Urothelium cell line (cell line): ENCODE measurements at places on chromosomes 3 and 15.
A peak's percentile ranks its signal among the peaks of the same experiment; 100 is the strongest.

GRCh38 chr3:7305561-7305960 is 444.6 kb downstream of the GRM7 start:
- DNase-seq, result no peak

DNA sequence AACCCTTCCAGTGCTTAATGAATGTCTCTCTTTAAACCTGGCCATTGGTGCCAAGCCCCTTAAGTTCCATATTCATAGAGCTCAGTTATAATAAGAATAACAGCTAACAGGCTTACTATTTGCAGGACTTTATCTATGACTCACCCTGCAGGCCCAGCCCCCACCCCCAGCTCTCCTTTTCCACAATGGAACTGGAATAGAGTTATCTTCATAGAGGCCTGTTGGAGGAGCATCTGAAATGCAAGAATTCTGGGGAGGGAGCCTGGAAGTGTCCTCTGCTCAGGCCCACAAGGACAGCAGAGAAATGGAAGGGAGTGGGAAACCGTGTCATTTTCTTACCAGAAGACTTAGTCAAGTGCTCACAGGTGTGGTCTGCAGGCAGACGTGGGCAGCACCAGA is 52.8 kb downstream of the SEMA5B start:
- DNase-seq, result peak; percentile 56

- peak; percentile 67 for DNase-seq
These were observed 718 bp downstream of the SPG11 start for GRCh38 chr15:44662478-44663409.

DNA sequence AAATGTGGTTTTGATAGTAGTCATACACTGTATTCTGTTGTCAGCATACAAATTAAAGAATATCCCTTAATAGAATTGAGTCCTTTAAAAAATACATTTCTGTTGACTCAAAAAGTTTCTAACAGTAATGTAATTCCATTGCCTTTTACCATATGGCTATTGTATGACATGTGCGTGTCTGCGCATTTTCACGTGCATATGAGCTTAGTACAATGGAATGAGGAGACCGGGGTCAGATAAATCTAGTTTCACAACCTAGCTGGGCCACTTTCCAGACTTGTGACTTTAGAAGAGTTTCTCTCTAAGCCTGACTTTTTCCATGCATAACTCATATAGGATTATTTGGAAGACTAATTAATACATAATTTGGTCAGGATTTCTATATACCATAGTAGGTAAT is 38.7 kb downstream of the ZBTB38 start:
- DNase-seq, result no peak

DNA sequence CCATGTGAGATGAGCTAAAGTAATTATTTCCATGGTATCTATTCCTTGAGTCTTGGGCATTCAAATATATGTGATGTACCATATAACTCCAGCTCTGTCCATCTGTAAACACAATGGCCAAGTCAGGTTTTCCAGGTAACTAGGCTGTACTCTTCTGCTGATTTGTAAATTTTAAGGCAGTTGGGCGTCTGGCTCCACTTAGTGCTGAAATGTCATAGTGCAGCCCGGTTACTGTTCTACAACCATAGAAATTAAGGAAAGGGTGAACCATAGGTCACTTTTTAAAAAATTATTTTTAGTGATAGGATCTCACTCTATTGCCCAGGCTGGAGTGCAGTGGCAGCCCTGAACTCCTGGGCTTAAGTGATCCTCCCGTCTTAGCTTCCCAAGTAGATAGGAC is 44.7 kb upstream of the GOLM2 start:
- DNase-seq, result no peak

GRCh38 chr3:64730681-64731080 is 42.9 kb upstream of the ADAMTS9 start:
- DNase-seq, result no peak

DNA sequence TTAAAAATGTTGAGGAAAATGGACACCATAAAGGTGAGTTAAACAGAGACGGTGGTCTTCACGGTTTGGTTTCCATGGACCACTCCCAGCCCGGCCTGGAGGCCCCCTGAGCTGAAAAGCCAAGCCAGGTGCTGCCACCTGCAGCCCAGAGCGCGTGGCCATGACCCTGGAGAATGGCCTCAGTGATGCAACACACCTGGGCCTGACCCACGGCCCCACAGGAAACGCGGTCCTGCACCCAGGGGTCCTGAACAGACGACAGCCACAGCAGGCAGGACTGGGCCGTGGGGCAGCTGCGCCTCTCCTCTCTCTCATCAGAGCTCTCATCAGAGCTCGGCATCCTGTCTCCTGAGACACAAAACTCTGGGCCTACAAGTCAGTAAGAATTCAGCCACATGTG is 64.1 kb downstream of the NIPA2 start:
- DNase-seq, result no peak

DNA sequence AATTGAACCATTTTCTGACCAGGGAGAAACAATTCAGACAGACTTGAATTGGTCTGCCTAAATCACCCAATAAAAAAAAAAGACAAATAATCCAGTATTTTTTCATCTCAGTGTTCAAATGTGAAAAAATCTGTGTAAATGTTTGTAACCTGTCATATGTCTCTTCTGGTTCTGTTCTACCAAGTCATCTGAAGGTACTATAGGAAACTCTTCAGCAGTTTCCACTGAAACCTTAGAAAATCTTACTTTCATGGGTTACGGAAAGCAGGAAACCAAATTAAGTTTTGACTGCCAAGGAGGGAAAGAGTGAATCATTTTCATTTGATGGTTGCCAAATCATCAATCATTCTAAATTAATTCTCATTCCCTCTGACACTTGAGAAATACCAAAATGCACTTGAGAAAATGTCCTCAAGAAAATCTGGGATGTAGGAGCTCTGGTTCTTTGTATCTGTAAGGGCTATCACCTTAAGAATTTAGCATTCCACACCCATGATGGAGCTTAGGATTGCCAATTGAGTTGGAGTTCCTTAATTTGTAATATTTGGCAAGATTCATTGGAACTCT is 278.2 kb upstream of the KCNH8 start:
- DNase-seq, result no peak

GRCh38 chr3:32309654-32310242 is 71.3 kb downstream of the CMTM8 start:
- DNase-seq, result no peak

DNA sequence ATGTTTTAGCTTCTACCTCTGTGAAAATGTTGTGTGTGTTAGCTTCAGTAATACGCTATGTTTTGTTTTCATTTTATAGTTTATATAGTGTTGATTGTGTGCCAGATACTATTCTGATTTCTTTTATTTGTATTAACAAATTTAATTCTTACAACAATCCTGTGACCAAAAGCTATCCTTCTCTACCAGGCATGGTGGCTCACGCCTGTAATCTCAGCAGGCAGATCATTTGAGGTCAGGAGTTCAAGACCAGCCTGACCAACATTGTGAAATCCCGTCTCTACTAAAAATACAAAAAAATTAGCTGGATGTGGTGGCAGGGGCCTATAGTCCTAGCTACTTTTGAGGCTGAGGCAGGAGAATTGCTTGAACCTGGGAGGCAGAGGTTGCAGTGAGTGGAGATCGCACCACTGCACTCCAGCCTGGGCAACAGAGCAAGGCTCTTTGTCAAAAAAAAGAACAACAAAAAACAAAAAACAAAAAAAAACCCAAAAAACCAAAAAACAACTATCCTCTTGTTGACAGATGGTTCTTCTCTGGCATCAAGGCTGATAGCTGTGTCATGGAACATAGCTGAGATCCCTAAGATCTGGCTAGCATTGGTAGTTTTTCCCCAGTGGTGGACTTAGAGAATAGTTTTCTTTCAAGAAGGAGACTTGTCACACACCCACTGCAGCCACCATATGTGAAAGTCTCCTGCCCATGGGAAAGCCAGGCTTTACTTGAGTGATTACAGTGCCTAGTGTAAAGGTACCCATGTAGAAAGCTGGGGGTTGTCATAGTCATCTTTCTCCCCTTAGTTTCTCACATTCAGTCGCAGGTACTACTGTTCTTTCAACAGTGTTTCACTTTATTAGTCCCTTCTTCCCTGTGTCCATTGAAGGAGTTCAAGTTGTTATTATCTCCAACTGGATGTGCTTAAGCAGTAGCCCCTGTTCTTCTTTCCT is 116.5 kb downstream of the UBE2E2 start:
- DNase-seq, result no peak

GRCh38 chr15:70466895-70467529 is 296.3 kb downstream of the UACA start:
- peak; percentile 79 for DNase-seq

DNA sequence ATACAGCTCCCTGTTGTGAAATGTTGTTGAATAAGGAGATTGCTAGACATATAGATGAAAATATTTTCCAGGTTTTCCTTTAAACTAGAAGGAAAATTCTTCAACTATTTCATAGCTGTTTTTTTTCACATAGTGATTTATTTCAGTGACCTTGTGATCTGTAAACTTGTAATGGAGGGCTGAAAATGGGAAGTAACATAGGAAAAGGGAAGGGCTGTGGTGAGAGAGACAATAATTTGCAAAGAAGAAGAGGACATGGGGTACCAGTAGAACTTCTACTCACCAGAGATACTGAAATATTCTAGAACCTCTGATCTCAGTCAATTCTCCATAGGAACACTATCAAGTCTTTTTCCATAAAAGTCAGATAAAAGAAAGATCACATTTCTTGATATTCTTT is 60.4 kb downstream of the PLS1 start:
- no peak for DNase-seq

- peak; percentile 86 for DNase-seq
These were observed 107.2 kb downstream of the GTPBP8 start for GRCh38 chr3:113097960-113098447.

DNA sequence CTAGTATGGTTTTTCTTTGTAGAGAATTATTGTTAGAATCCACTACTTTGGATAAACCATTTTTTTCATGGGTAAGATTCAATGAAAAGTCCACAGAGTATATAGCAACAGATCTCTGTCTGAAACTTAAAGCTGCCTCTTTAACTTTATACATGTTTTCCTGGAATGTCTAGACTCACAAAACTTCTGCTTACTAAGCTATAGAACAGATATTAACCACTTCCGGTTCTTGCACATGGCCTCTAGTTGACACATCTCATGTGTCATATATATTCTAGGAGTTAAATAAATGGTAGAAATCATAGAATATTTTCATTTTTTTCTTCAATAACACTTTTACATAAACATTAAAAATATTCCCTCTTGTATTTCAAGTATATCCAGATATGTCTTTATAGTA is 1693.9 kb downstream of the SI start:
- DNase-seq, result no peak

DNA sequence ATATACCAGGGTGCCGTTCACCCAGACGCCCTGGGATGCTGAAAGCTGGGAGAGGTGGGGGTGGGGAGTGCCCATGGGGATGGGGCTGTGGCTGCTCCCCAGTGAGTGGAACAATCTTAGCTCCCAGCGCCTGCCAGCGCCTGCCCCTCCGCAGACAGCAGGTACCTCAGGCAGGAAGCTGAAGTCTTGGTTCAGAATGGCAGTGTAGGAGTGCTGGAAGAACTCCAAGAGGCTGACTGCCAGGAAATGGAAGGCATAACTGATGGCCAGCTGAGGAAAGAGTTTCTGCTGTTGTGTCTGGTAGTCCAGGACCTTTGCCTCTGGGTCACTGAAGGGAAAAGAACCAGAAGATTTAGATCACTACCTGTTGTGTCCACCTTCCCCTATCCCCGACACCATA is 8.4 kb downstream of the ACOX2 start:
- peak; percentile 81 for DNase-seq

- no peak for DNase-seq
These were observed 42.7 kb downstream of the BFSP2 start for GRCh38 chr3:133442518-133442917.

DNA sequence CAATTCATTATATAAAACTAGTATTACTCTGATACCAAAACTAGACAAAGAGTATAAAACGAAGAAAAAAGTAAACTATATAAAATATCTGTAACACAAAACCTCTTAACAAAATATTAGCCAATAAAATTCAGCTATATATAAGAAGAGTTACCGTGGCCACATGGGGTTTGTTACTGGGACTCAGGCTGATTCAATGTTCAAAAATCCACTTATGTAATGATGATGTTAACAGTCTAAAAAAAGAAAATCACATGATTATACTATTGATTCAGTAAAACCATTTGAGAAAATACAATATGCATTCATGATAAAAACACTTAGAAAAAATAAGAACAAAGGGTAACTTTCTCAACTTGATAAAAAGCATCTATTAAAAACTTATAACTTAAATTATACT is 18.3 kb downstream of the P2RY1 start:
- no peak for DNase-seq

- no peak for DNase-seq
These were observed 390.4 kb upstream of the PROK2 start for GRCh38 chr3:72175296-72175858.

DNA sequence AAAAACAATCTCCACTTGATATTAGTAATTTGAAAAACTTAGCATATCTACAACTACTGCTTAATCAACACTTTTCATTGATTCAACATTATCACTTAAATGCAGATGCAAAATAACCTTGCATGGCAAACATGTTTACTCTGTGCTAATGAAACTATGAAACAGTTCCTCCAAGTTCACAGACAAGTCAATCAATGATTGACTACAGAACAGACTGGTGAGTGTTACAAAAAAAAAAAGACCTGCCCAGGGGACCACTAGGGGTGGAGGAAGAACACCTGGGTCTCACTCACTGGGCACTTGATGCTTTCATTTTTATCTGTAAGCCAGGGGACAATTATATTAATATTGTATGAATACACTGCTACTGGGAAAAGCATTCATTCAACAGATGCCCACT is 4.3 kb upstream of the NR2C2 start:
- no peak for DNase-seq

DNA sequence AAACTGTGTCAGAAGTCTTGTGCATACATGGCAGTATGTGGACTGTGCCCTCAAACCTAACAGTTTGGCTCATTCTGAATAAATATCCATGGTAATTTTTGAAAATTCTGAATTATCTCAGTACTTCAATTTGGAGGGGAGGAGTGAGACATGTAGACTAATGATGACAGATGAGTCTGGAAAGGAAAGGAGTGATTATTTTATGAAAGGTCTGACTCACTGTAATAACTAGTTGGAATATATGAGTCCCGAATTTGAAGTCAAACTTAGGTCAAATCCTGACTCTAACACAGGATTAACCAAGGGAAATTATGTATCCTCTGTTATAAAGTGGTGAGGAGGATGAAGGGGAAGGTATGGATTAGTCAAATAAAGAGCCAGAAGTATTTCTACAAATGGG is 38.6 kb downstream of the SUCNR1 start:
- no peak for DNase-seq

- no peak for DNase-seq
These were observed 70.0 kb downstream of the NLGN1 start for GRCh38 chr3:173467501-173467900.

GRCh38 chr3:183013856-183014255 is 33.5 kb upstream of the DCUN1D1 start:
- no peak for DNase-seq

- no peak for DNase-seq
These were observed 21.6 kb upstream of the TASOR start for GRCh38 chr3:56704706-56705105.
